ENCODE measurements at places on chromosomes 11 and 22.

DNA sequence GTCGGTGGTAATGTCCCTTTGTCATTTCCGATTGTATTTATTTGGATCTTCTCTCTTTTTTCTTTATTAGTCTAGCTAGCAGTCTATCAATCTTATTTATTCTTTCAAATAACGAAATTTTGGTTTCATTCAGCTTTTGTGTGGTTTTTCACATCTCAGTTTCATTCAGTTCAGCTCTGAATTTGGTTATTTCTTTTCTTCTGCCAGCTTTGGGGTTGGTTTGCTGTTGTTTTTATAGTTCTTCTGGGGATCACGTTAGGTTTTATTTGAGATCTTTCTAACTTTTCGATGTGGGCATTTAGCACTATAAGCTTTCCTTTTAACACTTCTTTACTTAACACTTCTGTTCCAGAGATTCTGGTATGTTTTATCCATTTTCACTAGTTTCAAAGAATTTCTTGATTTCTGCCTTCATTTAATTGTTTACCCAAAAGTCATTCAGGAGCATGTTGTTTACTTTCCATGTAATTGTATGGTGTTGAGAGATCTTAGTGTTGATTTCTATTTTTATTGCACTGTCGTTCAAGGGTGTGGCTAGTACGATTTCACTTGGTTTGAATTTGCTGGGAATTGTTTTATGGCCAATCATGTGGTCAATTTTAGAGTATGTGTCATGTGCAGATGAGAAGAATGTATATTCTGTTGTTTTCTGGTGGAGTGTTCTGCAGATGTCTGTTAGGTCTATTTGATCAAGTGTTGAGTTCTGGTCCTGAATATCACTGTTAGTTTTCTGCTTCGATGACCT is 7.7 kb upstream of the SCGB1D1 start:
- no peak for ATAC-seq

GRCh38 chr11:75625021-75625420 is 43.8 kb downstream of the MAP6 start:
- no peak for ATAC-seq

DNA sequence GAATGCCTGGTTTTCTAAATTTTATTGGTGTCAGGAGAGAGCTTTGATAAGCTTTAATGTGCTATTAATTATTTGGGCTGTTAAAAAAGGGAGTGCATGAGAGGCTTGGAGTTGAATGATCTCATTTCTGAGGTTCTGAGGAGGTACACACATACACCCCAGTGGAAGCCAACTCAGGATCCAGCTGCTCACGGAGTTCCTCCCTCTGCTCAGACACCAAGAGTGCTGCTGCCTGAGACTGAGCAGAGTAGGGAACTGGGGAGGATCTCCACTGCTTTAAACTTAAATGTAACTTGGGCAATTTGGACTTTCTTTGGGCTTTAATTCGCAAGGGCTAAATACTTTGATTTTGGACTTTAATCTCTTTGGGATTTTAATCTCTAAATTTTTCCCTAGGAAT is 414.4 kb upstream of the CADM1 start:
- no peak for ATAC-seq

DNA sequence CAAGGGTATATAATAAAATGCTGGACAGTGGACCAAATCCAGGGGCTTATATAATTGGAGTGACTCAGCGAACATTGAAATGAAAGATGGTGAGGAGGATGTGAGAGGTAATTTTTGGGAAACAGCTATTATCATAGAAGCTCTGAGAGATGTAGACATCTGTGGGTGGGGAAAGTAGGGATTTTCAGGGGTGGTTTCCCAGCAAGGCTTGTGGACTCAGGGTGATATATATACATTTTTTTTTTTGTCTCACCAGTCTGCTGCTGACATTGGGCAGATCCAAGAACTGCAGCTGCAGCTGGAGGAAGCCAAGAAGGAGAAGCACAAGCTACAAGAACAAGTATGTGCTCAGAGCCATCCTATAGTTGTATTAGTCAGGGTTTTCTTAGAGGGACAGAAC is 208.1 kb downstream of the MYO18B start:
- no peak for ATAC-seq

DNA sequence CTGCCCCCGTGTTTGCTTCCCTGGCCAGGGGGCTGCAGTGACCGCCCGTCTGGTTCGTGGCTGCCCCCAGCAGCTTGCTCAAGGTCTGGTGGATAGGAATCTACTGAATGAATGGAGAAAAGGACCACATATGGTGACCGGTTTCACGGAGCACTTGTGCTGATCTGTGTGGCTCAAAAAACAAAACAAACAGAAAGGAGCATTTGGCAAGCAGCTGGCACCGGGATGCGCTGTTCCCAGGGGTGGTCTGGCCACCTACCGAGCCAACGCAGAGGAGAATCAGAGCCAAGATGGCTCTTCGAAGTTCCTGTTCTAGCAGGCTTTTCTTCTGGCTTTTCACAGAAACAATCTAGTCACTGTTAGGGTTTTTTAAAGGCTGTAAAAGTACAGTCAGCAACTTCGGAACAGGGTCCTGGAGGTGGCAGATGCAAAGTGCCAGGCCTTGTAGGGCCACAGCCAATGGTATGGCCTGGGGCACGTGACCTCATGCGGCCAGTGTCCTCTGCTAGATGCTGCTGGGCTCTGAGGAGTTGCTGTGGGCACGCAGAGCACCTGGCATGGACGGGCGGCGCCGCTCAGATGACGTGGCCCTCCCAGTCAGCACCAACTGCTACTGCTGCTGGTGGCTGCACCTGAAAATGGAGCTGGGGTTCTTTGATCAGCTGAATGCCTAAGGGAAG is 27.3 kb upstream of the PACSIN2 start:
- ATAC-seq, result no peak

GRCh38 chr11:99803501-99803900 is 782.8 kb downstream of the CNTN5 start:
- ATAC-seq, result no peak

DNA sequence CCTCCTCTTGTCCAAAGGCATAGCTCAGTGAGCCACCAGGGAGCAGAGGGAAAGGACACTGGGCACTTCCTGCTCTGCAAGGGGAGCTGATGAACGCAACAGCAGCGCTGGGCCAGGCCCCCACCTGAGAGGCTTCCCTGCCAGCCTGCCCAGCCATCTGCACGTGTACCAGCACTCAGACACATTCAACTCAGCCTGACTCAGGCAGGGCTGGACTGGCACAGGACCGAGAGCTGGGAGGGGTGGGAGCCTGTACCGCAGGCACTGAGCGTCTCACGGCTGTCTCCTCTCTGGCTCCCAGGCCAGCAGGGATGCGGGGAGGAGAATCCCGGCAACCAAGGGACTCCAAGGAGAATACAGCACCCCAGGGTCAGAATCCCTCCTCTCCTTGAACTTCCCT is 411.8 kb downstream of the CTTN start:
- ATAC-seq, result no peak

DNA sequence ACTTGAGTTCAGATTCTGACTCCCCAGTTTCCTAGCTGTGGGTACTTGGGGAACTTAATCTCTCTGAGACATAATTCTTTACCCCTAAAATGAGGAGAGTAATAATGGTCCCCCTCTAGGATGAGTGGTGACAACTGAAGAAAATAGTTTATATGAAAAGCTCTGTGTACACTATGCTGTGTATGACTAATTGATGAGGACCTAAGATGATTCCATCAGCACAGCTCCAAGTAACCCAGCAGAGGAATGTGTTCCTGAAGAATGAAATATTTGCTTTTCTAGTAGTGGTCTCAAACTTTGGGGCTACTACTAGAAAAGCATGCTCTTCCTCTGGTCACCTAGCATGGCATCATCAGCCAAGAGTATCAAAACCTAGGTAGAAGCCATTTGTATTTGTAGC is 217.3 kb upstream of the NARS2 start:
- ATAC-seq, result no peak

DNA sequence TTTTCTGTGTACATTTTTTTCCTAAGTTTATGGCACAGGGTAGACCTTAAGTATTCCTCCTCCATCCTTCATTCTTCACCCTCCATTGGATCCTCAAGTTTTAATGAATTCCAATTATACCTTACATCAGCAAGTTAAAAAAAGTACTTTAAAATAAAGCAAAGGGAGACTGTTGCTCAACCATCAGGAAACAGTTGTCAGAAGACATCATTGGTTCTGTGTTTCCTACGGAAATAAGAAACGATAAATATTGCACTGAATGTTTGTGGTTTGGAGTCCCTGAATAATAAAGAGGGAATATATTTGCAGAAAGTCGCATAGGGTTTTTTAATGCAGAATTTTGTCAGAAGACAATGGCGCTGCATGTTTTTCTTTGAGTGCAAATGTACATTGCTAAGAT is 28.1 kb upstream of the LDHA start:
- no peak for ATAC-seq

DNA sequence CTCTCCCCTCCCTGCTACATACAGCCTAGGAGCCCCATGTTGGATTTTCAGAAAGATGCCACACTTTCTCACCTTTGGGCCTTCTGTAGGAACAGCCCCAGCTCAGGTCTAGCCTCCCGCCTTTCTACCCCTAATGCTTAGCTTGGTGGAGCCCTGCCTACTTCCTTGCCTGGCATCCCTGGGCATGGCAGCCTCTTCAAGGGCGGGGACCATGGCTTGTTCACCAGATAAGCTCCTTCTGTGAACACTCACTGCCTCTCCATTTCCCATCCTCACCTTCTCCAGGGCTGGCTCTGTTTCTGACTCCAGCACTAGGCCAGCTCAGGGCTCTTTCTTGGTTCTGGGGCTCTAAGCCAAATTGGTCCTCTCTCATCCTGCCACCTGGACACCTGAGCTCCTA is 1.4 kb downstream of the SEPTIN3 start:
- ATAC-seq, result no peak

DNA sequence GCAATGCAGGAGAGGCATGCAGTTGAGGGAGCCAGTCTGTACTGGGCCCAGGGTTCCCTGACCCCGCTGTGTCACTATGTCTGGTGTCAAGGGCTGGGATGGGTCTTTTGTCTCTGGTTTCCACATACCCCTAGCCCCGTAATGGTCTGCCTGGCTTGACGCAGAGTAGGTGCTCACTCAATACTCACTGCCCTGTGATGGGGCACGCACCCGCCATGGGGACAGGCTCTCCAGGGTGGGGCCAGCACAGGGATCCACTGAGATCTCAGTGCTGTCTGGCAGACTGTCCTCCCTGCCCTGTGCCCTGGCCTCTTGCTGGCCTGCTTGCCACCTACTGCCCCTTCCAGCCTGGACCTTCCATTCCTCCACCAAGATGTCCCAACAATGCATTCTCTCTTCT is 101.7 kb upstream of the CD82 start:
- no peak for ATAC-seq

DNA sequence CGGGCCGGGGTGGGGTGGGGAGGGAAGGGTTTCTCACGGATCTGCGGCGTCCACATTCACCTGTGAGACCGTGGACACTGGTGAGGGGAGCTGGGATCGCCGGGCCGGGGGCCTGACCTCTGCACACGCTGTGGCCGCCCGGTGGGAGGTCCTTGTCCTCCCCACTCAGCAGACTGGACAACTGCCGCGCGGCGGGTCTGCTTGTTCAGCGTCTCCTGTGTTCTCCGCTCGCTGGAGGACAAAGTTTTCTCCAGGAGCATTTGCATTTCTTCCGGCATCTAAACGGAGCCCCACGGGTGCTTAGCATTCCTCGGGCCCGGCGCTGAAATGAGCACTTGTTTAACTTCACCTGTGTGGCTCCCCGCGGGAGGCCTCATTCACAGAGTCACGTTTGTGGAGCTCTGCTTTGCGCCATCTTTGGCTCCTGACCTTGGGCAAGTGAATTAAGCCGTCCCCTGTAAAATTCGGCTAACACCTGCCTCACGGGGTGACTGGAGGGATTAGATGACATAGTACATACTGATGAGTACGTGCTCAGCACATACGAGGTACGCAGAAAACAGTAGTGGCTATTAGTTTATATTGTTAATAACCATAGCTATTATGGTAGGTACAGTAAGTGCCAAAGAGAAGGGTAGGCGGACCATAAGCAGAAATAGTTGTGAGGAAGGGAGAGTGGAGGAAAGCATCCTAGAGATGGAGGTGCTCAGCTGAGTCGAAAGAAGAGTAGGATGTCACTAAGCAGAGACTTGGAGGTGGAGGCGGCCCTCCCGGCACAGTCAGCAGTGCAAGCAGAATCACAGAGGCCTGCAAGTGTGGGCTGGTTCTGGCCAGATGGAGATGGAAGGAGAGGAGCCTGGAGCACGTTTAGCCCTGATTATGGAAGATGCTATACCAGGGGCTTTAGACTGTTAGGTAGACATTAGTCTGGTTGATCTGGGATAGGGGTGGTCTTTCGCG is 885 bp downstream of the TRMU start:
- peak; percentile 45 for ATAC-seq

- no peak for ATAC-seq
Measured at GRCh38 chr11:107651672-107652071, 60.2 kb downstream of the SLN start.

DNA sequence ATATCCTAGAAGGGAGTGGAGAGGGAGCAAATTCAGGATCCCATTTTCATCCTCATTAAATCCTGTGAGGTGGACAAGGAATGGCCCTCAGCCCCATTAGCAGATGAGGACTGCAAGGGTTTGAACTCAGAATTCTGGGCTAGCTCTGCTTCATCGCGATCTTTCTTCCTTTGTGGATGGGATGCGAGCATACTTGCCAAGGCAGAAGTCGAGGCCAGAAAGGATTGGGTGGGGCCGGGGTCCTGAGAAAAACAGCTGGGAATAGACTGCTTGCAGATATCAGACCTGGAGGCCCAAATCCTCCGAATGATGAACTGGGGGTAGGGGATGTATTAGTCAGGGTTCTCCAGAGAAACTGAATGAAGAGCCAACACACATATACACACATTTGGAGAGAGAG is 179.0 kb downstream of the CHST1 start:
- no peak for ATAC-seq

GRCh38 chr11:45884596-45885185 is 760 bp upstream of the MAPK8IP1 start:
- ATAC-seq, result no peak

DNA sequence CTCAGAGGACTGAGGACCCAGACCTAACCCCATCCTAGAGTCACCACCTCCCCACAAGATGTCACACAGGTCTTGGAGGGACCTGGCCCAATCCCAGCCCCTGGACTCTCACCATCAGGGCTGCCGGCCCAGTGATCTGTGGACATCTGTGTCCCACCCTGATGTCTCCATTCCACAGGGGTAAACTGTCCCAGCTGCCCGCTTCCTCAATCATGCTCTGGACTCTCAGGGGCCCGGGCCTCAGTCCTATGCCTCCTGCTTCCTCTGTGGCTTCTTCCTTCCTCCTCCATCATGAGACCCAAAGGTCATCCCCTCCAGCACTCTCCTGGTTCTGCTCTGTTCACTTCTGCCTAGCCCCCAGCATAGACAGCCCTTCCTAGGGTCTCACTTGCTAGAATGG is 32.2 kb downstream of the ARAP1 start:
- ATAC-seq, result no peak

- ATAC-seq, result peak; percentile 16
Measured at GRCh38 chr11:117483372-117483771, 155.7 kb downstream of the CEP164 start.

GRCh38 chr11:45652781-45653180 is 12.6 kb downstream of the CHST1 start:
- ATAC-seq, result no peak
